Esophagus squamous epithelium (tissue), 5 donors: ENCODE measurements at places on chromosomes 2 and 18.

DNA sequence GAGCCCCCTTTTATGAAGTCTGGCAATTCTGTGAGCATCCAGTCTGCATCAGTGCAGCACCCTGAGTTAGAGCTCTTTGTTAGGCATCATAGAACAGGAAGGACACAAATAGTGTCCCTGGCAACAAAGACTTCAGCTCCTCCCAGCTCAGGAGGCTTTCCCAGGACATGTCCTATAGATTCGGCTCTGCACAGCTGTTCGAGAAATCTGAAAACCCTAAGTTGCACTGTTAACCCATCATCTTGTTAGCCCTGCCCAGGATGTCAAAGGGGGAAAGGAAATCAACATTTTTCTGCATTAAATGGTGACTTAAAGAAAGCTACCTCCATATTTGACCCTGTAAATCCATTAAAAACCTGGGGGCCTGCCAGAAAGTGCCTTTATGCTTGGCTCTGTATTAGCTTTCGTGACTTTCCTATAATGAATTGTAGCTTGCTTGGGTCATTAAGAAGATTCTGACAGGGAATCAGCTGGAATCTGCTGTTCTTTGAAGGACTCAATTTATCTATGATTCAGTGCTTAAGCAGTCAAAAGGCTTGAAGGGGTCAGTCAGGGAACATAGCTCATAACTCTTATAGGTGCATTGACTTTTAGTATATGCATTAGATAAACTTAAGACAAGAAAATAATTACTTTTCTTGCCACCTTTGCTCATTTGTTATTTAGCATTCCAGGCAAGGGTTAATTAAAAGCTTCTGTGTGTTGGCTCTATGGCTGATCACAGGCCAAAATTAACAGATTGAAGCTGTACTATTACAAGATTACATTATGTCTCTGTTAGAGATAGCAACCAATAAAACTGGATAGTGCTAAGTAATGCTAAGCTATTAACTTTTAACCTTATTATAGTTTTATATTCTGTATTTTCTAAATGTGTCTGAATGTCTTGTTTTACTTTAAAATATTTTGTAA, 20.6 kb downstream of the ERMN start:
- DNase-seq, result no peak

DNA sequence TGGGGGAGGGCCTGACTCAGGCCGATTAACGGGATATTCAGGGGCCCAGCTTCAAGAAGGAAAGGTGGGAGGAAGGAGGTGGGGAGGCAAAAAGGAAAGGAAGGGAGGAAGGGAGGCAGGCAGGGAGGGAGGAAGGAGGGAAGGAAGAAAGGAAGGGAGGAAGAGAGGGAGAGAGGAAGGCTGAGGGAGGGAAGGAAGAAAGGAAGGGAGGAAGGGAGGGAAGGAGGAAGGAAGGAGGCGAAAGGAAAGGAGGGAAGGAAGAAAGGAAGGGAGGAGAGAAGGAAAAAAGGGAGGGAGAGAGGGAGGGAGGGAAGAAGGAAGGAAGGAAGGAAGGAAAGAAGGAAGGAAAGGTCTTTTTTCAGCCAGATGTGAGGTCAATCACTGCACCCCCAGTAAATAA, 85.3 kb downstream of the C1QL2 start:
- DNase-seq, result no peak

DNA sequence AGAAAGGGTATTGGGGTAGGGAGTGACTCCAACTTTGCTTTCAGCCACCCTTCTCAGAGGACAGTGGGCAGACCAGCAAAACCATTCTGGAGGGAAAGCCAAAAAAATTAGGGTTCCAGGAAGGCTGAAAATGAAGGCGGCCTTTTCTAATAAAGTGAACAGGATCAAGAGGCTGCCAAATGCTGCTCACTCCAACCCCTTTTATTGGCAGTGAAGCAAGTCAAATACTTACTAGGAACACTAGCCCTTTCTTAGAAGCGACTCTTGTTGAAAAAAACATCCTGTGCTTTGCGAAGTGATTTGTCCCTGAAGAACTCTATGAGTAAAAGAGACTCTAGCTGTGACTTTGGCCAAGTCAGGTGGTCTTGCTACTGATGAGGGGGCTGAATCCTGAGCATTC, 83.6 kb upstream of the CYP1B1 start:
- DNase-seq, result no peak

DNA sequence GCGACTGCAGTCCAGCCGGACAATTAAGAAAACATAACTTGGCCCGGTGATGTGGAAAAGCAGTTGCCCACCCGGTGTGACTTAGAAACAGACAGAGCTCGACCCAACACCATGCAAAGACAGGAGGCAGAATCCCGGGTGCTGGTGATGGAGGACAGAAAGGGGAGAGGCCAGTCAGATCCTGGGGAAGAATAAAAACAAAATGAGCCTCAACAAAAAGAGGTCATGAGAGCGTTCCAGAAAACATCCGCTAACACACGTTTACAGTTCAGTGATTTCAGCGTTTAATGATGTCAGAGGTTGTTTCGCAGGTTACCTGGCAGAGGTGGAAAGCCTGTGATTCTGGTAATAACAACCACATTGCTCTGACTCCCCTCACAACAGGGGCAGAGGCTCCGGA, 111.9 kb downstream of the OSR1 start:
- no peak for DNase-seq

GRCh38 chr2:118102433-118103082, 14.3 kb downstream of the INSIG2 start:
- no peak for DNase-seq

DNA sequence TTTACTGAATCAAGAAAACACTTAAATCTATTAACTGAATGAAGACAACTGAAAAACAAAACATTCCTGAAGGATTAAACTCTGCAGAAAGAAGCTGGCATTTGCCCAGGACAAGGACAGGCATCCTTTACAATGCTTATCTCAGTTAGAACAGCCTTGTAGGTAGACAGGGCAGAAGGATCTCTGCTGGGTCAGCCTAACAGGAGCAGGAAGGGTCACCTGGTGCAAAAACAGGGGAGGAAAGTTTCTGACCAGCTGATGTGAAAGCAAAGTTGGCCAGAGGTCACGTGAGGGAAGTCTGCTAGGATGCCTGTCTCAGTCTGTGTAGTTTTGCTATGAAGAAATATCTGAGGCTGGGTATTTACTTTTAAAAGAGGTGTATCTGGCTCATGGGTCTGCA, 348.6 kb downstream of the ANAPC1 start:
- no peak for DNase-seq

GRCh38 chr2:102230410-102230909, 43.6 kb downstream of the IL1RL2 start:
- no peak for DNase-seq

GRCh38 chr2:211103989-211104388, 547.6 kb downstream of the CPS1 start:
- DNase-seq, result no peak

DNA sequence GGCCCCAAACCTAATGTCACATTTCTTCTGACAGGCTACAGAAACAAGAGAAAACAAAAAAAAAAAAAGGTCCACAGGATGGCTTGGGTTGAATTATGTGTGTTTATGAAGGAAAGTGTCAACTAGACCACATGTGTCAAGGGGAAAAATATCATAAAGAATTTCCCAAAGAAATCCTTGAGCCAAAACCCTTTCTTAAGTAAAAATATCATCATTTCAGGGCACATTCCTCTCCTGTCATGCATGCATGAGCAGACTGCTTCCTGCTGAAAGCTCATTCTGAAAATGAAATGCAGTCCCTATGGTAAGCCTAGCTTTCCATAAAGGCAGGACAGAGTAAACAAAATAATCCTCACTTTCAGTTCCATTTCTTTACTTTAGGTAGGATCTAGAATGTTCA, 85.7 kb upstream of the RBBP8 start:
- DNase-seq, result no peak

- DNase-seq, result no peak
These were observed 495.8 kb downstream of the NRXN1 start for GRCh38 chr2:50535971-50536759.

DNA sequence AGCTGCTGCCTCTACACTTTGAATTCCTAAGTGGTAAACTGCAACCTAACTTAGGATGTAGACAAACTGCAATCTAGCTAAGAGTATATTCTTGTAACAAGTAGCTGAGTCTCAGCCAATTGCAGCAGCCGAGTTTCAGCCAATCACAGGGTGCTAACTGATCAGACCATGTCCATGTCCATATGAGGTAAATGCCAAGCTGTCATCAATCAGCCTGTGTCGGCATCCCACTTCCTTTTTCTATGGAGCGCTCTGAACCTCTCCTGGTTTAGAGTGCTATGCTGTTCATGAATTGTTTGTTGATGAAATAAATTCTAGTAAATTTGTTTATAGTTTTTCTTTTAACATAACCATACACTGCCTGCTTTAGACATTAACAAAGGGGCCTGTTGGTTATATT, 408.8 kb downstream of the NBAS start:
- no peak for DNase-seq

DNA sequence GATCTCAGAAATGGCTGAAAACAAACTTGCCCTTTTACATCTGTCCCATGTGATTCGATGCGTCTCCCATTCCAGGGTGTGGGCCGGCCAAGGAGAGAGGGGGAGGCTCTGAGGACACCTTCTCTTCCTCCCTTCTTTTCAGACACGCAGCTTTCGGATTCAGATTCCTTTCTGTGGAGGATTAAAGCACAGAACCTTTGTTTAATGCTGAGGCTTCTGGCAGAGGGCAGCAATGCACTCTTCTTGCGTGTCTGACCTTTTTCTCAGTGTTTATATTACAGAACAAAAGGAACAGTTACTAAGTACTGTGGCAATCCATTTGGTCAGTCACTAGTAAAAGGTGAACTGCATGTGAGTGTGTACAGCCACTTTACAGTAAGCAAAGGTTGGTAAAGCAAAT, 268.9 kb upstream of the CCDC68 start:
- DNase-seq, result no peak

DNA sequence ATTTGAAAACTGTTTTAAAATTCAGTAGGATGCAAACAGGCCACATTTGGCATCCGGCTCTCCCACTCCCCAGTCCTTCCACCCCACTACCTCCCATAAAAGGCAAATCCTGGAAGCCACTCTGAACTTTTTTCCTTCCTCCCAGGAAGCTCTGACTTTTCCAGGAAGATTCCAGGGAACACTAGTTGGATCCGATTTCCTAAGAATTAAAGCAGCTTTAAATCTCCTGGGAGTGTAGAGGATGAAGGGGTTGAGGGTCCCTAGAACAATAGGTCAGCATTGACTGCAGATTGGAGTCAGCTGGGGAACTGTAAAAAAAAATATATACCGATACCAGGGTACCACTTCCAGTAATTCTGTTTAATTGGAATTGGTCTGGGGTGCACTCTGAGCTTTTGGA, 76.9 kb downstream of the CRIM1 start:
- no peak for DNase-seq

GRCh38 chr2:73823916-73824523, 4.7 kb upstream of the STAMBP start:
- DNase-seq, result no peak

DNA sequence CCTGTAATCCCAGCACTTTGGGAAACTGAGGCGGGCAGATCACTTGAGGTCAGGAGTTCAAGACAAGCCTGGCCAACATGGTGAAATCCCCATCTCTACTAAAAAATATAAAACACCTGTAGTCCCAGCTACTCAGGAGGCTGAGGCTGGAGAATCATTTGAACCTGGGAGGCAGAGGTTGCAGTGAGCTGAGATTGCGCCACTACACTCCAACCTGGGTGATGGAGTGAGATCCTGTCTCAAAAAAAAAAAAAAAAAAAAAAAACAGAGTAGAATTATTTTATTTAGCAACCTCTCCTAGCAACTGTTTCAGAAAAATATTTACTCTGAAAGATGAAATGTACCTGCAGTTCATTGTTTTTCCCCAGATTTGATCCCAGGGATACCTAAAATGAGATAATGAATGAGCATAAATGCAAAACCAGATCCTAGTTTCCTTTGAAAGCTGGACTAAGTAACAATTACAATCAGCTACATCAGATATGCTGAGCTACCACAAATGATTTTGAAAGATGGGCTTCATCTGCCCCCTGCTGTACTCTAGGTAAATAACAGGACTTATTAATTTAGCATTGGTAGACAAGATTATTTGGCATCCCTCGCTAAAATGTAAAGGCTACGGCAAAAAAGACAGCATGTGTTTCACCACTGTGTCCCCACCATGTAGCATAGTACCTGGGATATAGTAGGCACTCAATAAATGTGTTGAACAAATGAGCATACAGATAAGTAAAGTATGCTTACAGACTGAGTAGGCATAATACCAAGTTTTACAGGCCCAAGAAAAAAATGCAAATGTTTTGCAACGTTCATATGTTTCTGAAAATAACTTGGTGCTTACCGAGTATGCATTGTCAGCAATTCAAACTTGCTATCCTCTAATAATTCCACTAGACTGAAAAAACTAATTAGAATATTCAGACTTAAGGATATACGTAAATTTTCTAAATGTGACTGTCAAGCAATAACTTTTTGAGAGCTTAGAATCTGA, 102.5 kb downstream of the ATL2 start:
- DNase-seq, result no peak

DNA sequence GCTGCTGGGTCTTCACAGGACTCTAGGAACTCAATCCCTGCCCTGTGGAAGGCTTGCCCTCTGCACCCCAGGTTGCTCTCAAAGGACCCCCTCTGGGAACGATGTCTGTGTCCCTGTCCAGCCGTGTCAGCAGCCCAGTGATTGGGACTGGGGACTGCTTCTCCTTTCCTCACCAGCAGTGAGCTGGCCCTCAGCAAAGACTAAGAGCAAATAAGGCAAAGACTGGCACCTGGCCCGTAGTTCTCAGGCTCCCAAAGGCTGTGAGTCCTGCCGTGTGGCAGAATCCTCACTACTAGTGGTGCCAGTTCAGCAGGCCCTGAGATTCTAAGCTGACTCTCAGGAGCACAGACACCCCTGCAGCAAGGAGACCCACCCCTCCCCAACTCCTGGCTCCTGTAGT, 47.8 kb downstream of the TMEM163 start:
- DNase-seq, result no peak

- DNase-seq, result no peak
These were observed 176.1 kb downstream of the CAPN13 start for GRCh38 chr2:30631051-30631671.

DNA sequence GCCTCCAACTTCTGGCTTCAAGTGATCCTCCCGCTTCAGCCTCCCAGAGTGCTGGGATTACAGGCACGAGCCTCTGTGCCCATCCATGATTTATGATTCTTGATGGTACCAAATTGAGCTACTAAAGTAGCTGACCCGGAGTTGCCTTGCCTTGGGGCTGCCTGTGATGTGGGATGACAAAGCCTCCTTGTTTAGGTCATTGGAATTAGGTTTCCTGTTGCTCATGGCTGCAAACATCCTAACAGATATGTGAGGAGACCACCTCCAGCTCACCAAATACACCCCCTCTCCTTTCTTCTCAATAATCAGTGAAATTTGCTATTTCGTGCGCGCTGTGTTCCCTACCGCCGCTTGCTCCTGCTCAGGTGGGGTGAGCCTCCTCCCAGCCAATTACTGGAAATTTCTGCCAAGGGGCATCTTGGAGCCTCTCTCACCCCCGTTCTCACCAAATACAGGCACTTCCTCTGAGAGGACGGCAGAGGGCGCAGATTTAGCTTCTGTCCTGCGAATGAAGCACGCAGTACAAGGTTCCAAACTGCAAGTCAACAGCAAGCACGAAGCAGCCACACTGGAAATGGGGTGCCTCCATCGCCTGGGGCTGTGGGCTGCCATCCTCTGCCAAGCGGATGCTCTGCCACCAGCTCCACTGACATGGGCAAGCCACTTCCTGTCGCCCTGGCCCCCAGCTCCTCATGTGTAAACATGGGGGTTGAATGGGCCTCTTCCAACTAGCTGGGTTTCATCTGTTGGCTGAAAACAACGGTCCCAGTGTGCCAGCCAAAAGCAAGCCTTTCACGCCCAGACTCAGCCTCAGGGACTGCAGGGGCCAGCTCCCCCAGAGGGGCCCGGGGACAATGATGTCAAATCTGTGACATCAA, 71.7 kb downstream of the NCAPH start:
- DNase-seq, result no peak
